ENCODE measurements at places on chromosomes 3 and 15. TPM values are rescaled to one million over a fixed set of nuclear protein-coding genes. Genes with fewer than 3 reads are reported as not detected.

TFG gene
- 82.6 TPM for total RNA-seq

CD200 gene
- total RNA-seq, result 3.4 TPM

MESD gene
- 11.7 TPM for total RNA-seq

SLC2A2 gene
- total RNA-seq, result not detected
